NCI-H2081 (cell line): ENCODE measurements at places on chromosomes 12 and 14.

DNA sequence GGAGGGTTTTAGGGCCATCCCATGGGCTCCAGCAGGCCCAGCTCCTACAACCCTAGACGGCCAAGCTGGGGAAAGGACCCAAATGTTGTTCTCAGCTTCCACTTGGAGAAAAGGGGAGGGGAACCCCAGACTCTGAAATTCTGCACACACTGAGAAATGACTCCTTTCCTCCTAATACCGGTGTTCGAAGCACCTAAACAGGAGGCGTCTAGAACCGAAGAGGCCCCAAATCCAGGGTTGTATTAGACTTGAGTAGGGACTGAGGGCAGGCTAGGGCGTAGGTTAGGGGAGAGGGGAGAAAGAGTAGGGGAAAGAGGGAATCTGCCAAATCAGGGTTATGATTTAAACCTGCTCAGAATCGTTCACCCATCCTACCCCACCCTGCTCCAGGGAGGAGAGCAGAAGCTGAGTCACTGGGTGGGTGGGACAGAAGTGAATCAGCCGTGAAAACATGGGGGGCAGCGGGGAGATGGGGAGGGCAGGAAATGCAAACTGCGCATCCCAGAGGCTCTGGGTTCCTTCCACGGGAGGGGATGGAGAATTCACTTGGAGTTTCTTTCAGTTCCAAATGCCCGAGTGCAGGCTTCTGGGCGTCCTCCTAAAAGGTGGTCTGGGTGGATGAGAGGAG lies 1.0 kb downstream of the IGFBP6 start:
- DNase-seq: no peak

DNA sequence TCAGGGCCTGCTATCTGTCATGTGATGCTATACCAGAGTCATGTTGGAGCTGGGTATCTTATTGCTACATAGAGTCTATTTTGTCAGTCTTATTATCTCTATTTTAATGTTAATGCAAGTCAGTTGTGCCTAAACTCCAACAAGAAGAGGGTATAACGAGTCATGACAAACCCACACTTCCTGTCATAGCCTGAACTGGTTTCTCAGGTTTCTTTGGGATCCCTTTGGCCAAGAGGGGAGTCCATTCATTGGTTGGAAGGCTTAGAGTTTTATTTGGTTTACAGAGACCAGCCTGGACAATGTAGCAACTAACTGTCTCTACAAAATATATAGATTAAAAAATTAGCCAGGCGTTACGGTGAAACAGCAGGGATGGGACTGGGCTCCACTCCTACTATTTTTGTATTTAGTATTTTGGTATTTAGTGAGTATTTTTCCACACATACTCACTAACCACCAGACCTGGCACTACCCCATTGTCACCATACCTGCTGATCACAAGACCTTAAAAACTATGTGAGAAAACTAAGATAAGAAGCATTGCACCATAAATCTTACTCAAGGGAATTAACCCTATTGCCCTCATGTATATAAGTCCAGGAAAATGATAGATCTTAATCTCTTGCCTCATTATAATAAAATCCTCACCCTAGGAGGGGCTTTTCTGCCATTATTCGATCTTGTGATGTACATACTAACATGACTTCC lies 387.5 kb downstream of the IPO8 start:
- DNase-seq: no peak

- DNase-seq: no peak
Observed at GRCh38 chr12:62859321-62859737, 75.6 kb downstream of the PPM1H start.

DNA sequence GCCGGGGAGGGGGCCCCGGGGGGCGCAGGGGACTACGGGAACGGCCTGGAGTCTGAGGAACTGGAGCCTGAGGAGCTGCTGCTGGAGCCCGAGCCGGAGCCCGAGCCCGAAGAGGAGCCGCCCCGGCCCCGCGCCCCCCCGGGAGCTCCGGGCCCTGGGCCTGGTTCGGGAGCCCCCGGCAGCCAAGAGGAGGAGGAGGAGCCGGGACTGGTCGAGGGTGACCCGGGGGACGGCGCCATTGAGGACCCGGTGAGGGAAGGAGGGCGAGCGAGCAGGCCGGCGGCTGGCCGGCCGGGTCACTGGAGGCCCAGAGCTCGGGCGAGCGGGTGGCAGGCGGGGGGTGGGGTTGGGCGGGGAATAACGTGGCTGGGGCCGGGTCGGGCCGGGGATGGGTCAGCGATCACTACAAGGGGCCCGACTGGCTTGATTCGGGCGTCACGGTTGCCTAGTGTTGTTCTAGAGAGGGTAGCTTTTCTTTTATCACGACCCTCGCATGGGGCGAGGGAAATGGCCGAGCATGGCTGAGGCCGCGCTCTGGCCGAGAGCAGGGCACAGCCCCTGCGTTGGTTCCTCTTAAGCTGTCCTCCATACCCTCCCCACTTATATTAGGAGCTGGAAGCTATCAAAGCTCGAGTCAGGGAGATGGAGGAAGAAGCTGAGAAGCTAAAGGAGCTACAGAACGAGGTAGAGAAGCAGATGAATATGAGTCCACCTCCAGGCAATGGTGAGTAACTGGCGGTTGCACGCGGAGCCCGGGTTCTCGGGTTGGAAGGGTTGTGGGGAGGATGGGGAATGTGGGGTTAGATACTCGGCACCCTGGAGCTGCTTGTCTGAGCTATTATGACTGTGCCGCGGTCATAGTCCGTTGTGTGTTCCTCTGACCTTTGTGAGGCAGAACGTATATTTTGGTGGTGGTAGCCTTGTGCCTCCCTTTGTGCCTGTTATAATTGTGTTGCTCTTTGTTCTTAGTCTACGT lies 603 bp downstream of the PABPN1 start:
- peak; percentile 13 for DNase-seq

DNA sequence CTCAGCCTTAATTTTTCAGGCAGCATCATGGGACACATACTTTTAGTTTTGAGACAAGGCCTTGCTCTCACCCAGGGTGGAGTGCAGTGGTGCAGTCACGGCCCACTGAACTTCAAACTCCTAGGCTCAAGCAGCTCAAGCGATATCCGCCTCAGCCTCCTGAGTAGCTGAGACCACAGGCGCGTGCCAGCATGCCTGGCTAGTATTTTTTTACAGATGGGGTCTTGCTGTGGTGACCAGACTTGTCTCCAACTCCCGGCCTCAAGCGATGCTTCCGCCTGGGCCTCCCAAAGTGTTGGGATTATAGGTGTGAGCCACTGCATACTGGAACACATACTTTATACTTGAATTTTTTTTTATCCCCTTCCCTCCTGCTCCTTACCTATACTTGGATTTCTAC lies 2.8 kb downstream of the RDH5 start:
- no peak for DNase-seq

GRCh38 chr12:121537814-121538698 lies 42.8 kb downstream of the KDM2B start:
- peak; percentile 5 for DNase-seq

DNA sequence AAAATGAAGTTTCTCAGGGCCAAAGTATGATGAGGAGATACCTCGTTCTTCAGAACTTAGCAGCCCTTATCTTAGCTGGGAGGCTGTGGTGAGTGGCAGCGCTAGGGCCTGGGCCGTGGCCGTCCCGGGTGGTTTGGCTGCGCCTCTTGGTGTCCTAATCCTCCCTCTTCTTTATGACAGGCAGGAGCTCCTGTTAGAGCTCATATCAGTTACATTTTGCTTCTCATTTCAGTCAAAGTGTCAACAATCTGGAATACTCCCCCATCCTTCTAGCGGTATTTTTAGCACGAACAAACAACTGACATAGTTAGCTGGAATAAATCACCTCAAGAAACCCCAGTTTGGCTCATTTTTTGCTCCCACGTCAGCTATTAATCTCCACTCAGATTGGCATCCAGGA lies 188.8 kb downstream of the TTC7B start:
- DNase-seq: no peak

DNA sequence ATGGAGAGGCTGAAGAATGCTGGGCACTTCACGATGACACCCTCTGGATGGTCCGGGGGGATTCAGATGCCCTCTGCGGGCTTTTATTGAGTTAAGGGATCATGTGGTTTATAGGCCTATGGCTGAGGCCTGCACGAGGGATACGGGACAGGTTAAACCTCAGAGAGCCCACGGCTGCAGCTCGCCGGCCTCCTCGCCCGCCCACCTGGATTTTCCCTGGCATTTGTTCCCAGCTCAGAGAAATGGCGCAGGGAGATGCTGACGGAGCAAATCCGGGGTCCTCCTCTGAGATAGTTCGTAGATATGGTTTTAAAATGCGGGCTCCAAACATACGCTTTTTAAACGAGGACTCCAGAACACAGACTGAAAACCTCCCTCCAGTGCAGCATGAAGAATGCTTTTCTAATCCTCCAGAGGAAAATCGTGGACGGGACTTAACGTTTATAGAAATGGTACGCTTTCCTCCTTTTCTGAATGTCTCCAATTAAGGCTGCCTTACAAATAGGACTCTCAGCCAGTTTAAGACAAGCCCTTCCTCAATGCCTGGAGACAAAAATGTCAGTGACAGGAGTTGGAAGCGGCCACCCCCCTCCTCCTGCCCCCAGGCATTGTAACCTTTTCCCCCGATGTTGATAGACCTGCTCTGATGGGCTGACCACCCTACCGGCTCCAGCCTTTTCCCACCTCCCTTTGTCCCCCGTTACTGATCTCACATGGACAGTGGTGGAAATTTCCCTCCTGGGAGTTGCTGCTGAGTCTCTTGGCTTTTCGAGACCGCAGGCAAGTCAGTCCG lies 16.6 kb downstream of the CCND2 start:
- no peak for DNase-seq

DNA sequence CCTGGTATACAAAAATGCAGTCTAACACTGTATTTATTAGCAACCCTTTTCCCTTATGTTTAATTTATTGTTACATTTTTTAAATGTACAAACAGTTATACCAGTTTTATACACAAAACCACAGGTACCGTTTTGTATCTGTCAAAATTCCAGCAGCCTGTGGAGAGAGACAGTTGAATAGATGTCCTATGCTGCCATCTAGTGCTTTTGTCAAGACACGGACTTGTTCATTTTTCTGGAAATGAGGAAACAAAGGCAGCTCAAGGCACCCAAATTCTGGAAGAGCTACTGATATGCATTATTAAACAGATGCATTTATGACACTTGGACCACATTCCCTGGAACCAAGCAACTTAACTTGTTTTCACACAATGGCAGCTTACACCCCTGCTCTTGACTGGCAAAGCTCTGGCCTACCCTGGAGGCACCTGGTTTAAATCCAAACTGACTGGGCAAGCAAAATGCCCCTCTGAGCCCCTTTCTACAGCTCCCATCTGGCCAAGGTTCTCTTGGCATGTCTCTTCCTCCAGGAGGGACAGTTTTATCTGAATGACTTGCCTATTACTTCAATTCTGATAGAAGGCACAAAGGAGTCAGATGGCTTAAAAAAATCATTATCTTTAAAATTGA lies 286.9 kb upstream of the PRKD1 start:
- DNase-seq: peak; percentile 72

DNA sequence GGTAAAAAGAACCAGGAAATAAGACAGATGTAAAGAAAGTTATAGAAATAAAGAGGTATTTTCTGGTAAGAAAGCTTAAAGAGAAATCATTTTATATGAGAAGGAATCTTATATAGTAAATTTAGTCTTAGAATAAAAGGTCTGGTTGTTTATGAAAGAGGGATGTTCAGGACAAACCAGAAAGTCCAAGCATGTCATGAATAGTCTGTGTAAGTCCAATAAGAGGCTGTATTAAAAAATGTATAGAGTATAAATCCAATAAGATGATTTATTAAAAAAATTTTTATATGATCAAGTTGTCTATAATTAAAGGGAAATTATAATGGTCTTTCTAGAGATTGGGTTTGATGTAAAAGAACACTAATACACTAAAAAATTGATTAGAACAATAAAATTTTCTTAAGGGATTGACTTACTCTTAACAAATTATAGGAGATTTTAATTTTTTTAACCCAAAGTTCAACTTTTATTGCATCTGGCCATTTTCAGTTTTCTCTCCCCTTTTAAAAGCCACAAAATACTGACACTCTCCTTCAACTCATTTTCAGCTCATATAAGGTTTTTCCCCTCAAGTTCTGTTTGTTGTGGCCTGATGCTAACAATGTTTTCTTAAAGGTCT lies 35.1 kb downstream of the ST8SIA1 start:
- DNase-seq: peak; percentile 35

- peak; percentile 4 for DNase-seq
Observed at GRCh38 chr12:74111688-74112360, 425.8 kb upstream of the ATXN7L3B start.

DNA sequence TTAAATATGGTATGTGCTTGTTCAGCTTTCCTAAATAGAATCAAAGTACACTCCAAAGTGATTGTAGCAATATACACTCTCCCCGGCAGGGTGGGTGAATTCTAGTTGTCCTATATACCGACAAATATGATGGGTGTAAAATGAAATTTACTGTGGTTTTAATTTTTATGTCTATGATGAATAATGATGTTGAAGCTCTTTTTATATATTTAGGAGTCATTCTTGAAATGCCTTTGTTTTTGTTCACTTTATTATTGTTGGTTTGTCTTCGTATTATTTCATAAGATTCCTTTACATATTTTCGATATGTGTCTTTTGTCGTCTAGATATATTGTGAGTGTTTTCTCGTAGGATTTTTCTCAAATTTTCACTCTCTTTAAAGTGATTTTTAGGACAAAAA lies 105.7 kb downstream of the PDE3A start:
- DNase-seq: no peak

DNA sequence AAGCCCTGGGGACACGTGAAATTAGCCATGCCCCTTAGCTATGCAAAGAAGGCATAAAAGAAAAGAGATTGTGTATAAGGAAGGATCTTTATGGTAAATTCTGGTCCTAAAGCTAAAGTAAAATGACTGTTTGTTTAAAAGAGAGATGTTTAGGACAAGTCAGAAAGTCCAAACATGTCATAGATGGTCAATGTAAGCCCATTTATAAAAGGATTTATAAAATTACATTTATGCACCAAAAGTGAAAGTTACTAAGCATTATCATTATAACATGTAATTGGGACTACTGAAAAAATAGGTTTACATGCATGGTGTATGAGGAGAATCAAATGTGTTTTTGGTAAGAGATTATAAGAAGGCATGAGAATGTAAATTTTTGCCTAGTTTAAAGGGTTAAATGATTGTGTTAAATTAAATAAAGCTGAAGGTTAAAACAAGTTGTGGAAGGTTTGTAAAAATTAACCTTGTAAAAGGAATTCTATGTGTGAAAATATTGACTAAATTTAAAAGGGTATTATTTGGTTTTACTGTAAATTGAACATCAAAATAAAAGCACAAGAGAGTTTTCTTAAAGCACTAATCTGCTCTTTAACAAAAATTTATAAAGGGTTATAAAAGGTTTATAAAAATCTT lies 50.4 kb upstream of the TSPAN8 start:
- peak; percentile 5 for DNase-seq

DNA sequence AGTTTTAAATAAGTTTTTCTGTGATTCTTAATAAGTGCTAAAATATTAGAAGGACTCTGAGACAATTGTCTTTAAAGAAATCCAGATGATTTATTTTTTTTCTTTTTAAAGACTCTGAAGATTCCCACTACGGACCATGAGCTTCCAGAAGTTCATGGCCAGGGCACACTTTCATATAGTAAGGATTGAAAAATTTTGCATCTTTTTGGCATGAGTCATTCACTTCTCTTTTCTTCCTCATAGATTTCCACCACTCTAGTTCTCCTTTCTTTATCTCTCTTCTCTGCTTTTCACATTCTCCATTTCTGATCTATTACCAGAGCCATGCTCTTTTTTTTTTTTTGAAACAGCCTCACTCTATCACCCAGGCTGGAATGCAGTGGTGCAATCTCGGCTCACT lies 385.8 kb downstream of the FLRT2 start:
- DNase-seq: no peak
